ENCODE measurements at places on chromosomes 7 and 10.

GRCh38 chr7:88452646-88453045 lies 146.0 kb upstream of the STEAP4 start:
- no peak for DNase-seq

GRCh38 chr7:65269150-65269856 lies 104.4 kb upstream of the ZNF92 start:
- no peak for DNase-seq

- DNase-seq: no peak
These were observed 377.2 kb downstream of the PARD3 start for GRCh38 chr10:34437906-34438305.

GRCh38 chr10:74867351-74867750 lies 41.0 kb downstream of the KAT6B start:
- no peak for DNase-seq

GRCh38 chr10:128877141-128877540 lies 589.9 kb upstream of the MGMT start:
- DNase-seq: no peak

DNA sequence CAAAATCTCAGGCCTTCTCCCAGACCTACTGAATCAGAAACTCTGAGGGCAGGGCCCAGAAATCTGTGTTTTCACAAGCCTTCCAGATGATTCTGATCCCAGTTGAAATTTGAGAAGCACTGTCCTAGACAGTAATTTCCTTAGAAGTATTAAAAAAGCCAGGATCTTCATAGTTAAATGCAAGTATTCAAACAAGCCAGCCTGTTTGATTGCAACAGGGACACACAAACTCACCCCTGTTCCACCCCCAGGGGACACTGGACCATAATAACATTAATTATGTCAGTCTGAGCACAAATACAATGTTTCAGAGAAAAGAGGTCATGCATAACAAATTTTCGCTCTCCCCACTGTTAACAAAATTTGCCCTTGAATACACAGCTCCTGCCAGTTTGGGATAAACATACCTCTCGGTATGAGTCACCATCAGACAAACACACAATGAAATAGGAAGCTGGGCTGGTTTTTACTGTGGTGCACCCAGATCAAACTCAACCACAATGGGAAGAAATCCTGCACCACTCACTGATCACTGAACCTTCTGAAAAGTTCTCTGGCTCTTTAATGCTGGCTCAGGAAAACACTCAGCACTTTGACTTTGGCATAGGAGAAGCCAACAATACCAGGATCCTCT lies 34.3 kb downstream of the ABLIM1 start:
- peak; percentile 86 for DNase-seq

GRCh38 chr7:117470777-117471176 lies 9.0 kb upstream of the CFTR start:
- no peak for DNase-seq

- DNase-seq: peak; percentile 6
These were observed 45.3 kb upstream of the GNAI1 start for GRCh38 chr7:80089366-80089765.

DNA sequence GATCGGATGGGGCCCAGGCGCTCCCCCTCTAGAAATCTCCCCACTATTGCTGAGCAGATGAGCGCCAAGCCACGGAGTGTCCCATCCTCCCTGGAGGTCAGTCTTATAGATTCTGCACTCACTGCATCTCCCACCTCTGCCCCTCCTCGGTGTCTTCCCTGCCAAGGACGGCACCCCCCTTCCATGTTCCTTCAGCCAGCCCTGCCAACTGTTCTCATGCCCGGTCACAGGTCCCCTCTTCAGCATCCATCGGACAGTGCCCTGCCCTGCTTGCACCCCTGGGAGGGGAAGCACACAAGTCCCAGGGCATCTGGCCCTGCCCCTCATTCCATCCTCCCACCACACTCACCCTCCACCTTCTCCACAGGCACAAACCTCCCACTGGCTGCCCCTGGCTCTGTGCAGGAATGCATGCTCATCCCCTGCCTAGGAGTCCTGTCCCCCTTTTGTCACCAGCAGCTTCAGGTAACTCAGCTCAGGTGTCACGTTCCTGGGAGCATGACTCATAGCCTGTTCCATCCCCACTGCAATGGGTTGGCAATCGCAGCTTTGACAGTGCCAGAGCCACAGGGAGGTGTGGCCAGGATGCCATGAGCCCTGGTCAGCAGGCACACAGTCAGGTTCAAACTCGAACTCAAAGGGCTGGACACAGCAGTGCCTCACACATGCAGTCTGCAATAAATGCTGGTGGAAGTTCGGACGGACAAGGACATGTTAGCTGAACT lies 234.7 kb upstream of the TCERG1L start:
- no peak for DNase-seq
